ENCODE measurements at places on chromosomes 5 and 9.

DNA sequence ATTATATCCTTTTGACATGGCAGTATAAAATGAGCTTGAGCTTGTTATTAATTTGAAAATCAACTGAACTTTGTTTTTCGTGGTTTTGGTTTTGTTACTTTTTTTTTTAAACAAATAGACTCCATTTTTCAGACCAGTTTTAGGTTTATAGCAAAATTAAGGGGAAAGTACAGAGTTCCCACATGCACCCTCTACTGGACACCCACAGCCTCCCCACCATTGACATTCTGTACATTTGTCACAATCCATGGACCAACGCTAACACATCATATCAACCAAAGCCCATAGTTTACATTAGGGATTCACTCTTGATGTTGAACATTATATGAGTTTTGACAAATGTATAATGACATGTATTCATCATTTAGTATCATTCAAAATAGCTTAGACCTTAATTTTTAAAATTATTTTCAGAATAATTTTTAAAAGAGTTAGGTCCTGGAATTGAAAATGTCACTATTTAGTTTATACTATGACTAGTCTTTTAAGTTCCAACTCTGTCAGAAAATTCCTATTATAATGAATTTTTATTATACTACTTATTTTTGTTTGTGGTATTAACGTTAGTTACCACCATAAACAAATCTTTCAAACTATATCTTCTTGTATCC is 35.3 kb upstream of the JMY start:
- no peak for DNase-seq

DNA sequence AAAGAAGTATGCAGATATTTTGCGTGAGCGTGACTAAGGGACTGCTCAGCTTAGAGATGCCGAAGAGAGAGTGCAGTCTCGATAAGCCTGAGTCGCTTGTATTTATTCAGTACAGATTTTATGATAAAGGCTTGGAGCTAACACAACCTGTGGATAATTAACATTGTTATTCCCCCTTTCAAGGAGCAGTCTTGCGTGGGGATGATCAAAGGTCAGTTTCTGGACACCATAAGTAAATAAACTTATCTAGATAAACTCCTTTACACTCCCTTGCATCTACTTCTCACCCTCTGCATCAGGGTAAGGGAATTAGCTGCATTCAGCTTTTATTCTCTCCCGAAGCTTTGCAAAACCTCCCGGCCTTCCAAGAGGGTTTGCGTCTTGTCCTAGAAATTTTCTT is 357.8 kb upstream of the ST8SIA4 start:
- no peak for DNase-seq

DNA sequence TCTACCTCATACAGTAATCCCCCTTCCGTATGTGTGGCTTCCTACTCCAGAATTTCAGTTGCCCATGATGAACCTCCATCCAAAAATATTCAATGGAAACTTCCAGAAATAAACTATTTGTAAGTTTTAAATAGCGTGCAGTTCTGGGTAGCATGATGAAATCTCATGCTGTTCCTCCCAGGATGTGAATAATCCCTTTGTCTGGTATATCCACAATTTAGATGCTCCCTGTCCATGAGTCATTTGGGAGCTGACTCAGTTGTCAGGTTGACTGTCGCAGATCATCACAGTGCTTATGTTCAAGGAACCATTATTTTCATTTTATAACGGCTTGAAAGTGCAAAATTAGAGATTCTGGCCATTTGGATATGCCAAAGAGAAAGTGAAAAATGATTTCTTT is 290.1 kb upstream of the CDH9 start:
- DNase-seq = peak; percentile 72

GRCh38 chr9:89919171-89919681 is 314.4 kb downstream of the GADD45G start:
- no peak for DNase-seq

- no peak for DNase-seq
These were observed 124.5 kb downstream of the CAAP1 start for GRCh38 chr9:26768145-26768544.

- no peak for DNase-seq
These were observed 76.9 kb downstream of the TSSK1B start for GRCh38 chr5:113357696-113358476.

DNA sequence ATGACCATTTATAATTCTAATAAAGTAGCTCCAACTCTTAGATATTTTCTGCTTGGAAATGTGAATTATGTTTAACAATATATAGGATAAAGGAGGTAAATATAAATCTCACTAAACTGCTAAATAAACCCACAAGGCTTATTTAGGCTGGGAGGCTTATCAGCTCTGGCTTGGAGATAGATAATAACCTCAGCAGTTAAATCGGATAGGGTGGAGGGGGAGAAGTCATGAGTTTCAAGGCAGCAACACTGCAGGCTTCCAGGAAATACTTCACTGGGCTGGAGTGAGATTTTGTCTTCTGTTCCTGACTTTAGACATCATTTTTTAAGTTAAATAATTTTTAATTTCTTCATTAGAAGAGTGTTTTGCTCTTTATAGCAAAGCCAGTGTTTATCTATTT is 80.0 kb upstream of the ITGA2 start:
- DNase-seq = no peak
